ENCODE measurements at places on chromosomes 4 and X.

- no peak for DNase-seq
These were observed 12.5 kb downstream of the CCNG2 start for GRCh38 chr4:77169481-77169880.

- DNase-seq, result no peak
These were observed 9.7 kb upstream of the HTRA3 start for GRCh38 chr4:8259743-8260430.

GRCh38 chr4:44563496-44563895 lies 87.9 kb downstream of the YIPF7 start:
- DNase-seq, result no peak

DNA sequence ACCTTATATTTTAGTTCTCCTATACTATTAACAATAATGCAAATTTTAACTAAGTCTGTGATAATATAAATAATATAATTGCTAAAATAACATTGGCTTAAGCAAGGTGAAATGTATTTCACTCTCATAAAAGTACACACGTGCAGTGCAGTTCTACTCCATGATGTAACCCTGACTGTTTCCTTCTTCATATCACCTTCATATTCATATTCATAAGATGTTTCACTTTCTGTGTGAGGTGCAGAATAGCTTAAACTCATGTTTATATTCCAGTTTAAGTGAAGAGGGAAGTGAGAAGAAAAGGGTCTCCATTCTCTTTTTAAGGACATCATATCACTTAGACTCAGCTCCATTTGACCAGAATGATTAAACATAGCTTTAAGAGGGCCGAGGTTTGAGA lies 1810.0 kb upstream of the PCDH10 start:
- no peak for DNase-seq

DNA sequence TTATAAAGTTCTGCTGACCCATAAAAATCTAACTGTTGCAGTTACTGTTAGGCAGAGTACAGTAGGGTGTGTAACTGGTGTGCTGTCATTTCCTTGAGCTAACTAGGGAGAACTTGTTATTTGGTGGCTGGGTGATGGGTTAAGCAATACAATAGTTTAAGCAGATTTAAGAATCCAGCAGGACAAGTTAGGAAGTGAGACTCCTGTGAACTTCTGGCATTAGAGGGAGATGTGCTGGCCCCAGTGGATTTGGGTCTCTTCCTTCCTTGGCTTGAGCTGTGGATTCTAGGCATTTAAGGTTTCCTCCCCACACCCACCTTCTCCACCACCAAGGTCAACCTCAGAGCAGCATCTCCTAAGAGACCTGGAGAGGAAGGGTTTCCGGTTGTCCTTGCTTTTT lies 70.5 kb downstream of the CLCN5 start:
- no peak for DNase-seq

DNA sequence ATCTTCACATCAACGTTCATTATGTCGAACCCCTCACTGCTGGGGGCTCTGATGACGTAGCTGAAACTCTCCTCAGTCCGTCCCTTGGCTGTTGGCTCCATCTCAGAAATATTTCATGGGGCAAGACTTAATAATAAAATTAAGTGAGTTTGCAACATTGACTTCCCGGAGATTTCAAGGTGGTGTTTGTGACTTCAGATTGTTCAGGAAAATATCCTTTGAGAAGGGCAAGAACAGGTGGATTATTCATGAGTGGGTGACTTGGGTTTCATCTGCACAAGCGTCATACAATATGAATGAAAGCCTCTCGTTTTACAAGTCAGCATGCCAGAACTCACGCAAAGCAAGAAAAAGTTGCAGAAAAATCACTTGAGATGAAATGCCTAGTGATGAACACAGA lies at the start of gene C4orf50:
Gene C4orf50, minus strand, starts transcription at position 101 of the 400 bp plus-strand sequence.
- DNase-seq, result no peak

DNA sequence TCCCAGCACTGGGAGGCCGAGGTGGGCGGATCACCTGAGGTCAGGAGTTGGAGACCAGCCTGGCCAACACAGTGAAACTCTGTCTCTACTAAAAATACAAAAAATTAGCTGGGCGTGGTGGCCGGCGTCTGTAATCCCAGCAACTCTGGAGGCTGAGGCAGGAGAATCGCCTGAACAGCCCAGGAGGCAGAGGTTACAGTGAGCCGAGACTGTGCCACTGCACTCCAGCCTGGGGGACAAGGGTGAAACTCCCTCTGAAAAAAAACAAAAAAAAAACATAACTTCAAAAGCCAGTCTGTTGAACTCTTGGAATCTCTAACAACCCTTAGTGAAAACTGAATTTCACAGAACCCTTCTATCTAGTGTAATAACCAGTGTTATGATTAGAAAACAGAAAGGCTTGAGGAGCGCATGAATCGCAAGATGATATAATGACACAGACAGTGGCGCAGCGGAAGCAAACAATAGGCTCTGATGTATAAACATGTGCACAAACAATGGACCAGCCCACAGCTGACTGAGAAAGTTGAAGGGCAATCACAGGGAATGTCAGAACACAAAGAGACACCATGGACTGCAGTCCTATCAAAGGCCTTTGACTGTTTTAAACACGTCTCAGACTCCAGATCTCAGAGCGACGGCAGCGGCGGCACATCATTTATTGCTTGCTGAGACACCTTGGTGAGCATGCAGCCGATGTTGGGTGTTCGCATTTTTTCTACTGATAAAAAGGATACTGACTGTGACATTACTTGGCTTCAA lies 81.6 kb downstream of the NSUN7 start:
- no peak for DNase-seq

- no peak for DNase-seq
These were observed 914.5 kb upstream of the AGA start for GRCh38 chr4:178356725-178357124.

DNA sequence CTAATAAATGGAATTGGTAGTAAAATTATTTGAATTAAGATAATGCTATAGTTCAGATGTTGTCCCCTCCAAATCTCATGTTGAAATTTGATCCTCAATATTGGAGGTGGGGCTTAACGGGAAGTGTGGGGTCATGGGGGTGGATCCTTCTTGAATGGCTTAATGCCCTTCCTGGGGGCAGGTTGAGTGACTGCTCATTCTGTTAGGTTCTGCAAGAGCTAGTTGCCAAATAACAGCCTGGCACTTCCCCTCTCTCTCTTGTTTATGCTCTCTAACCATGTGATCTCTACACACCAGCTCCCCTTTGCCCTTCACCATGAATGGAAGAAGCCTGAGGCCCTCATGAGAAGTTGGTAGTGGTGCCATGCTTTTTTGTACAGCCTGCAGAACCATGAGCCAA lies 724.8 kb upstream of the FTHL17 start:
- DNase-seq, result no peak

- peak; percentile 88 for DNase-seq
These were observed at the start of gene ARL9 for GRCh38 chr4:56505269-56506130. TSS of gene ARL9 (plus strand) at chr4:56505791. CDS start at chr4:56505863, 72 bp downstream.

- DNase-seq, result peak; percentile 82
These were observed 77.5 kb downstream of the RLIM start for GRCh38 chrX:74536832-74537371.

- DNase-seq, result no peak
These were observed at the start of gene MTTP for GRCh38 chr4:99574530-99575324. TSS of gene MTTP (plus strand) at chr4:99574824. CDS start at chr4:99574910, 86 bp downstream.

DNA sequence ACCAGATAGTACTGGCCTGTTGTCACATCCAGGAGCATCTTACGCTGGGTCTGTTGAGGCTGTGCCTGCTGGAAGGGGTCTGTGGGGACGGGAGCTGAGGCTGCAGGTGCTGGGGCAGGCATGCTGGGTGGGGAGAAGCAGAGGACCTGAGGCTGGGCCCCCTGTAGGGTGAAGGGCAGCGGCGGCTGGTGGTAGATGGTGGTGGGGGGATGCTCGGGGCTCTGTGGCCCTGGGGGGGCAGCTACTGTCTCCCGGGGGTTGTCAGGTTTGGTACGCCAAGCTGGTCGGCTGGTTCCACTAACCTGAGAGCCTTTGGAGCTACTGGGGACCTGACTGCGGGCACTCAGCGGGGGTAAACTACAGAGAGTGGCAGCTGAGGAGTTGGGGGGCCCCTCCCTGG lies 7.8 kb downstream of the C4orf54 start:
- DNase-seq, result no peak

GRCh38 chr4:31580843-31581242 lies 860.7 kb downstream of the PCDH7 start:
- DNase-seq, result no peak

DNA sequence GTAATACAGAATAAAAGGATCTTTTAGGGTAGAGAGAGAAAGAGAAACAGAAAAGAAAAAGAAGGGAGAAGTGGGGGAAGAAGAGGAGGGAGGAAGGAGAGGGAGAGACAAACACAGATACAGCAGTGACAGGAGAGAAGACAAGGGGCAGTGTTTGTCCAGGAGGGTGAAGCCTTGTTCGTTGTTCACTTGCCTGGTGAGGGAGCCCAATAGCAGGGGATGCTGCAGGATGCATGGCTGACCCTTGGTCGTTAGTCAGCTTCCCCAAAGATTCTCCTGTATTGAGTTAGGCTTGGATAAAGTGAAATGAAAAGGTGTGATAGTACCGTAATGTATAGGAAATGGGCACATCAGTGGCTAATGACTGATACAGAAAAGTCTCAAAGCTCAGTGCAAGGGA lies 403.7 kb downstream of the IL15 start:
- no peak for DNase-seq

GRCh38 chr4:139740121-139740520 lies 74.5 kb downstream of the MGST2 start:
- no peak for DNase-seq

DNA sequence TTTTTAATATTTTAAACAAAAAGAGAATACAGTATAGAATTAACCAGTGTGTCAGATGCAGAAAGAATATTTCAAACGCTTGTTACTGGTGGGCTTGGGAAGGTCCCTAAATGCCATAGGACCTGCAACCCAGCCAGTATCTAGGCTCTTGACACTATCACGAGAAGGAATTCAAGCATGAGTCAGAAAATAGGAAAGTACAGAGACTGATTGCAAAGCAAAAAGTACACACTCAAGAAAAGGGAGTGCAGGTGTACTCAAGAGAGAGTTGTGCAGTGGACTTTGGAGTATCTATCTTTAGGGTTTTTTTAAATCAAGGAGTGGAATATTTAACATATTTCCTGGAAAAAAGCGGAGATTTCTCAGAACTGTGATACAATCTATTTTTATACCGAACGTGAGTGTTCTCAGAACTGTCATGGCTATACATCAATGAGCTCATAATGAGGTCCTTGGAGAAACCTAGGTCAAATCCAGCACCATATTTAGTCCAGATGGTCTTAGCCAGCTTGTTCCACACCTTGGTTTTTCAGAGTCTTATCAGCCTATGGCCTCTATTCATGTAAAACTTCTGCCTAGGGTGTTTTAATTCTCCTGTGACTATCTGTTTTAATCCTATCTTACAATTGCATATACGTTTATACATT lies 291.8 kb upstream of the FAT4 start:
- DNase-seq, result no peak

DNA sequence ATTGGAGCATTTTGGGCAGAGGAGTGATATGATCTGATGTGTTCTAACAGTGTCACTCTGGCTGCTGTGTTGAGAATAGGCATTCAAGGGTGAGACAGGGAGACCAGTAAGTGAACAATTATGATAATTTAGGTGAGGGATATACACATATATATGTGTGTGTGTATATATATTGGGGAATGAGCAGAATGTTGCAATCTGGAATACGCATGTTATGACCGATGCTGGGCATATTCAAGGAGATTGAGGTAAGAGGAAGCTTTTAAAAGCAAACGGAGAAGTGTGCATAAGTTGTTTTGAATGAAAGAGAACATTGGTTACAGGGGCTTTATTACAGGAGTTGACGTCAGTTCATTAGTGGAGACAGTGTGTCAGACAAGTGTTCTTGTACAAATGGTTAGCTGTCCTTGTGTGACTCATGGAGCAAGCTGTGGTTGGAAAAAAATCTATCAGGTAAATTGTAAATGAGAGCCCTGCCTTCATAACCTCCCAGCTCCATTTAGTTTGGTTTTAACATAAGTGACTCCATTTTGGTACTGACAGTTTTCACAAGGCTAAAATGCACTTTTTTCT lies 442.5 kb upstream of the LCORL start:
- DNase-seq, result no peak

- DNase-seq, result no peak
These were observed 160.7 kb upstream of the NPY2R start for GRCh38 chr4:155047755-155048154.
